NCI-H187 treated with DMSO at 0.1 percent for 48 hours (cell line): ENCODE measurements at places on chromosomes 2 and 18.

DNA sequence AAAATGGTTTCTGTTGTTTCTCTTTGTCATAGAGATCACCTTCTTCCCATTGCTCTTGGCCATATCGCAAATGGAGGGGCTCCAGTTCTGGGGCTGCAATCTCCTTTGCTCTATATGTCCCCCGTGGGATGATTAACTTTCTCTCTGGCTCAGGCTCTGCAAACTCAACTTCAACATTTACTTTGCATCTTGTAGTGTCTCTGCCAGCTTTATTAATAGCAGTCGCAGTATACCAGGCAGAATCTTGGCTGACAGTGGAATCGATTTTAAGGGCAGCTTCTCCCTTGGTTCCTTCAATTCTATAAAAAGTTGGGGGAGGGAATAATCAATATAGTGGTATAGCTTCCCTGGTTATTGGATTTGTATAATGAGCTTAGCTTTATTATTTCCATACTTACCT lies 30.5 kb downstream of the TTN start:
- DNase-seq, result no peak

DNA sequence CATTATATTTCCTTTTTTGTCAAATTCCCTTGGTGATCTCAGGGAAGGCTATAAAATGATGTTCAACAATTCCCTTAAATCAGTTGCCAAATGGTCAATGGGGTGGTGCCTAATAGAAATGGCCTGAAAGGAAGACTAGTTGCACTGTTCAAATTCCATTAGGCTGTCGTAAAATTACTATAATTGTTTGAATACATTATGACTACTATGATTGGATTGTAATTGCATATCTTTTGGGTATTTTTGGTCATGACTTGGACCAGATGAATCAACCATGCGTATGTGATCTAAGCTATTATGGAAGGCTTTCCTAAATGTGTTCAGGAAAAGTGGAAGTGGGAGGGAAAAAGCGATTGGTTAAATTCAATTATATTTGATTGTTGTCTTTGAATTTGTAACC lies 41.3 kb upstream of the KCNE4 start:
- DNase-seq, result no peak

GRCh38 chr2:239187464-239188253 lies 213.2 kb downstream of the HDAC4 start:
- DNase-seq, result no peak

- no peak for DNase-seq
These were observed 27.1 kb upstream of the MAP3K20 start for GRCh38 chr2:173048522-173048896.

- DNase-seq, result no peak
These were observed 19.6 kb upstream of the FIGN start for GRCh38 chr2:163755366-163755765.

- DNase-seq, result no peak
These were observed 4.0 kb upstream of the INPP1 start for GRCh38 chr2:190339394-190339793.

GRCh38 chr2:19462256-19462645 lies 103.8 kb upstream of the OSR1 start:
- no peak for DNase-seq

DNA sequence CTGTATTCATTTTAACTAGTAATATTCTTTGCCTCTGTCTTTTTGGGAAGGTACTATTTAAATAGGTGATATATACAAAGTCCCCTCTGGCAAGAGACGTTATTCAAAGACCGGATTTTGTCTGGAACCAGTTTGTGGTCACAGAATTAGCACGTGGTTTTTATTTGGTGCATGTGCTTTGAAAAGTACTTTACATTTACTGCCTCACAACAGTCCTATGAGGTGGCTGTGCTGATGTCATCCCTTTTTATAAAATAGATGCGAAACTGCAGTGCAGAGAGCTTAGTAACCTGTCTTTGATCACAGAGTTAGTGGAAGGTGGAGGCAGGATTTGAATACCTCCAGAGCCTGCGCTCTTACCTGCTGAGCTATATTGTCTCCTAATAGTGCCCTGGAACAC lies 4.0 kb downstream of the LPIN1 start:
- no peak for DNase-seq

DNA sequence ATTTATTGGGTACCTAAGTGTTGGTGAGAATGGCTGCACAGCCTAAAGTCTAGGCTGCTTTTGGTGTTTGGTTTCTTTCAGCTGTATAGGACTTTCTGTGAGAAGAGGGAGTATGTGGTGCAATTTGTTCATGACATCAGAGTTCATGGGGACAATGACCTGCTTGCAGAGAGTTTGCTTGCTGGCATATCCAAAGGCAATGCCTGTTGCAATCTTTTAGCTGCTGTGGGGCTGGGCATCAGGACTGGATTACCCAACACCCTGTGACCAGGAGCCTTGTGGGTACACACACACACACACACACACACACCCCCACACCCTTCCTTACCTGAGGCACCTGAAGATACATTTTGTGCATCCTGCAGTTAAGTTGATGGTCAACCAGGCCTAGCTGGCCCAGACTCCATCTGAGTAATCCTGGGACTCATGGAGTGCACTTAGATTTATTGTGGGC lies 68.4 kb downstream of the LIPG start:
- DNase-seq, result no peak

- no peak for DNase-seq
These were observed 233.7 kb upstream of the MEIS1 start for GRCh38 chr2:66201242-66201641.

DNA sequence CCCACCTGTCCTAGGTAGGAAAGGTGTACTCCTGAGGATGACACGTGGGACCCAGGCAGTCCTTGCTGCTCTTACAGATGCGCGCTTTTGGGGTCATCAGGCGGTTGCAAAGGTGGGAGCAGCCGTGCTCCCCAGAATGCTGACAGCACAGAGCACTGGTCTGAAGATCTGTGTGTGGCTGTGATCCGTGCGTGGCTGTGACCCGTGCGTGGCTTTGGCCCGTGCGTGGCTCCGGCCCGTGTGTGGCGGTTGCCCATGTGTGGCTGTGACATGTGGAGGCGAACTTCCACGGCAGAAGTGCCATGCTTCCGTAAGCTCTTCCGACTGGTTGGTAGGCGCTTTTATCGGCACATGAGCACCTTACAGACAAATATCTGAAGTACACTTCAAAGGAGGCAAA lies 270.0 kb downstream of the AGAP1 start:
- DNase-seq, result no peak

DNA sequence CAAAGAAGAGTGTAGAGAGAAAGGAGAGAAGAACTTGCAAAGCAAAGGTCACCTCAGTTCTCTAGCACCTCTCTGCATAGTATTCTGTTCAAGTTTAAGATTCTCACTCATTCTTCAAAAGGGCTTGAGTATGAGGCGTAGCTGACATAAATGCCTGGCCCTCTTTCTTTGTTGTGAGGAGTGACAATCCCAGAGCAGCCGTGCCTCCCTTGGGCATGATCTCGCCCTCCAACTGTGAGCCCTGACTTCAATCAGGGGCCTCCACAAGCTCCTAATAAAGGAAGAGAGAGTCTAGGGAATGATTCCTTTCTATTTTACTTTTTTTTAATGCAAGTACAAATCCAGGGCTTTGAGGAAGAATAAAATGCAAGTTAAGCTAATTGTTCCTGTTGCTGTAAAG lies 402.7 kb downstream of the LRP1B start:
- DNase-seq, result no peak

GRCh38 chr2:78023356-78023755 lies 501.2 kb upstream of the LRRTM4 start:
- DNase-seq, result no peak

DNA sequence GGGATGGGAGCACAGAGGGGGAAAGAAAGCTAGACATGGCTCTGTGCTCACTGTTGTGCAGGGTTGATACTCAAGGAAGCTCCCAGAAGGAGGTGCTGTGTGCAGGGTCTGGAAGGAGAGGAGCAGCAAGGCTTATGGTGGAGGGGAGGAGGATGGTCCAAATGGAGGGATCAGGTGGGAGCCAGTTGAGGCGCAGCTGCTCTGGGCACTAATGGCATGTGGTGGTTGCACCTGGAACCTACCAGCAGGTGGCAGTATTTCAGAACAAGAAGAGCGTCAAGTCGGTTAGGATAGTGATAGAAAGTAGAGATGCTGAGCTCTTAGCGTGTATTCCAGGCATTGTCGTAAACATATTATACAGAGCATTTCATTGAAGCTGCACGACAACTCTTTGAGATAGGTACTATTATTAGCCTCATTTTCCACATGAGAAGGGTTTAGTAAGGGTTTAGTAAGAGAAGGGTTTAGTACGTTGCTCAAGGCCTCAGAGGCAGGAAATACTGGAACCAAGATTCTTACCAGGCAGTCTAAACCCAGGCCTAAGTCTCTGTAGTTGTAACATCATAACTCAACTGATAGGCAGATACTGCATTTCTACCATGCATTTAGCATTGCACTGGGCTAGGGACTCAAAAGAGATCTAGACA lies 223.7 kb downstream of the CYP26B1 start:
- DNase-seq, result no peak

- no peak for DNase-seq
These were observed 514 bp upstream of the EPB41L5 start for GRCh38 chr2:120012363-120012762.

DNA sequence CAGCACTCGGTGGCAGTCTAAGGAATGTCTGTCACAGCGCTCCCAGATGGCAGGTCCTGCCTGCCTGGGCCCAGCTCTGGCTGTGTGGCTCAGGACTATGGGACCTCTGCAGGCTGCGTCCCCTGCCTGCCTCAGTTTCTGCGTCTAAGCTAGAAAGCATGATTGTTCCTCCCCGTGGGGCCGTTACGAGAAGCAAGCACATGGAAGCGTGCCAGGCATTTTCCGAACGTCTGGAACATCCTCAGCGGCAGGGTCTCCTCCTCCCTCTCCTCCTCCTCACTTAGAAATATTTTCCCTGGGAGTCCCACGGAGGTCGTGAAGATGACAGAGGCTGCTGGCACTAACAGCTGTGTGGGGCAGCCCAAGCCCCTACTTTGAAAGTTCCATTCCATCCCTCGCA lies 43.3 kb downstream of the LRRFIP1 start:
- no peak for DNase-seq

- no peak for DNase-seq
These were observed 38.6 kb downstream of the SS18 start for GRCh38 chr18:26051843-26052242.

GRCh38 chr2:85400541-85401463 lies 9.4 kb downstream of the CAPG start:
- DNase-seq, result no peak

DNA sequence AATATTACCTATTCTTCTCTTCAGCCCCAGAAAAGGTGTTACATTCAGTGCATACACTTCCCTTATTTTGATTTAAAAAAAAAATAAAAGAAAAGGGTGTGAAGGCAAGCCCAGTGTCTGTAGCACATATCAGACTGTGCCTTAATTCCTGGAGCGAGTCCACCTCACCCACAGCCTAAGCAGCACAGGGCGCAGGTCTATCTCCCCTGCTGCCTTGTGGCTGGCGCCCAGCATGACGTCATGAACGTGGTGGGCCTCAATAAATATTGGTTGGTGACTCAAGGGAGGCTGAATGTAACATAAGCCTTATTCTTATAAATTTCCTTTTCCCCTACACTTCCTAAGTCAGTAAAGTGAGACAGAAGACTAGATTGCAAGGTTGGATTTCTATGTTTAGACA lies 26.4 kb downstream of the ST3GAL5 start:
- no peak for DNase-seq

GRCh38 chr2:3296182-3296972 lies 81.2 kb downstream of the EIPR1 start:
- no peak for DNase-seq

- no peak for DNase-seq
These were observed 84.0 kb downstream of the KIAA1328 start for GRCh38 chr18:36912887-36913286.

GRCh38 chr2:224426656-224427055 lies 24.7 kb upstream of the FAM124B start:
- DNase-seq, result no peak

GRCh38 chr2:112077814-112078213 lies 22.7 kb downstream of the TMEM87B start:
- DNase-seq, result no peak

DNA sequence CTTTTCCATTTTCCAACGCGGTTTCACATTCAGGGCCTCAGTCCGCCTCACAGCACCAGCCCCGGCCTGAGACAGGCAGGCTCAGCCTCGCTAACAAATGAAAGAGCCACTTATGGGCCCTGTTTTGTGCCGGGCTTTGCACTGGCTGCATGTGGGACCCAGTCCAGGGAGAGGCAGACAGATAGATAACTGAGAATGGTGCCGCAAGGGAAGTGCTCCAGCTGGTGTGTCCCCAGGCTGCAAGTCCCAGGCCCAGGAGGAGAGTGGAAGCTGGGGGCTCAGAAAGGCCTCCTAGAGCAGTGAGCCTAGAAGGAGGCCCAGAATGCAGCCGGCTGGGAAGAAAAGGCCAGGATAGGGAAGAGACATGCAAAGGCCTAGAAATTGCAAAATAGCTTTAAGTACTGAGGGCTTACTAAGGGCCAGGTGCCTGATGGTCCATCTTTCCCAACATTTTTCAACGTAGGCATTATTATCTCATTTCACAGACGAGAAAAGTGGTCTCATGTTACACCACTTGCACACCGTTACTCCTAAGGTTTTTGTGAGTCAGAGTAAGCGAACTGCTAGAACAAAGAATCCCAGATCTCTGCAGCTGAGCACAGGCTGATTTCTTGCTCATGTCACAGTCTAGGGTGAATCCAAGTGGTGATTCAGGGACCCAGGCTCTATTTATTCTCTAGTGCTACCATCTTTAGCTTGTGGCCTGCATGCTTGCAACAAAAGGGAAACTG lies 26.0 kb downstream of the ADRA2B start:
- DNase-seq, result no peak

DNA sequence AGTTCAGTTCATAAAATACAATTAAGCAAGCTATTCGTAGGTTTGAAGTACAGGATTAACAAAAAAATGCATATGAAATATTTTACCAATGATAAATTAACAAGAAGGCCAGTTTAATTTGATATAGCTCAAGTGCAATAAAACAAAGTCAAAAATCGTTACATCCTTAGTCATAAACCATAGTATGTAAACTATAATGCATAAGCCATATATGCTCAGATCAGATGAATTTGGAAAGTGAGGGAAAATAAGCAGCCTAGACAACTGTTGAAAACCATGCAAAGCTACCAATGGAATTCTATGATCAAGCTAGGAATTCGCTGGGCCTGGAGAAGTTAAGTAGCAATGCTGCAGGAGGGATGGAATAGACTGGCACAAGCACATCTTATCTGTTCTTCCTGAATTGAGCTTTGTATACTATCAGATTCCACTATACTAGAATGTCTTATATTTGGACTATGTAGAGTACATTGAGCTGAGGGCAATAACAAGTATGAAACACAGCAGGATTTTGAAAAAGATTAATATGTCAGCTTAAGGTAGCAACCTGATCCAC lies 682.0 kb downstream of the IRS1 start:
- no peak for DNase-seq

- DNase-seq, result no peak
These were observed 138.8 kb downstream of the BCL11A start for GRCh38 chr2:60414495-60415138.
